ENCODE measurements at places on chromosomes 4 and X. TPM values are rescaled to one million over a fixed set of nuclear protein-coding genes. Genes with fewer than 3 reads are reported as not detected.

- H3K27ac ChIP-seq: no peak overlapping the region
- no peaks in the 10 kb centered on the region for H3K27me3 ChIP-seq
- H3K4me1 ChIP-seq: no peaks in the 10 kb centered on the region
- DNase-seq: no peak
- no peak overlapping the region for H3K4me3 ChIP-seq
- no peaks in the 10 kb centered on the region for H3K36me3 ChIP-seq
Measured at GRCh38 chr4:28730304-28730703, 1869.7 kb downstream of the STIM2 start.

DNA sequence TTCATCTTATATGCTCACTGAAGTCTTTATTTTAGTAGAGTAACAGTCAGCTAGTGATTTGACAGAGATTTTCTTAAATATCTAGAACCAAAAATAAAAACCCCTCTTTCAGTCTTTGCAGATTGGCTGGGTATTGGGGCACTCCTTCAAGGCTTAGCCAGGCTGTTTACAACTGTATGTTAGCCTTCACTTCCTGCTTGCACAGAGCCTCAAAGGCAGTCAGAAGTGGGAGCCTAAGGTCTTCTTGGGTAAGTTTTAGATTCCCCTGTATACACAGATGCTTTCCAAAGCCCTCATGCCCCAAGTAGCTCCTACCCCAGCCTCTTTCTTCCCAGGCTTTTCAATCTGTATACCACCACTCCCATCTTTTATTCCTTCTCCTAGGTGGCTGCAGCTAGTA is 136.1 kb upstream of the STIM2 start:
- H3K4me1 ChIP-seq: no peaks in the 10 kb centered on the region
- H3K36me3 ChIP-seq: no peaks in the 10 kb centered on the region
- no peak overlapping the region for H3K27ac ChIP-seq
- DNase-seq: no peak

DNA sequence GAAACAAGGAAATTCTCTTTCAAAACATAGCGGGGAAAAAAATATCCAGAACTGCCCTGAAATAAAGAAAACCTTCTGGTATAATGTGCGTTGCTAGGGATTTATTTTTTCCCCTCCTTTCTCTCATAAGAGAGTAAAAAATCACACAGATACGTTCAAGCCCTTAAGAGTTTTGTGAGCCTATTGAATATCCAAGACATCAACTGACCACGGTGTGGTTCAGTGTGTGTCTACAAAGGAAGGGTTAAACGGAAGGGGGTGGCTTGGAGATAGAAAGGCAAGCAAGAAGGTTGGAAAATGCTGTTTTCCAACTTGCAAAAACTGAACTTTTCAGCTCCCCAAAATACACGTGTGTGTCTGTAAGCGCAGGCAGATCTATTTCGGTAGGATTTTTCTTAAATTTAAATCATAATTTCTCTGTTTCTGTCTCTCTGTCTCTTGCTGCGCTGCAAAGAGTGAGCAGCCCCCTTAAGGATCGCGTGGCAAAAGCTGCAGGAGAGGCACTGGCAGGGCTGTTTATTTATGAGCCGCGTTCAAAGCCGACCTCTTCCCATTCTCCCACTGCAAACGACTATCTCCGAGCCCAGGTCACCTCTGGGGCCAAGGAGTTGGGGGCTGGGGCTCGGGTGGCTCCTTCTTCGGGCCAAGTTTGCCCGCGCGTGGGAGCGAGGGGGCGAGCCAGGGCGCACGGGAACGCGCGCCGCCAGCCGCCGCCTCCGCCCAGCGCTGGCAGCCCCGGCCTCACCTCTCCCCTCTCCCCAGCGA is 492 bp upstream of the SLIT2 start:
- peak; percentile 2 for DNase-seq
- peaks cover 12% of the 10 kb centered on the region for H3K4me1 ChIP-seq
- H3K36me3 ChIP-seq: no peaks in the 10 kb centered on the region
- peaks cover 37% of the 10 kb centered on the region for H3K27me3 ChIP-seq
- H3K4me3 ChIP-seq: no peak overlapping the region
- H3K27ac ChIP-seq: no peak overlapping the region

DNA sequence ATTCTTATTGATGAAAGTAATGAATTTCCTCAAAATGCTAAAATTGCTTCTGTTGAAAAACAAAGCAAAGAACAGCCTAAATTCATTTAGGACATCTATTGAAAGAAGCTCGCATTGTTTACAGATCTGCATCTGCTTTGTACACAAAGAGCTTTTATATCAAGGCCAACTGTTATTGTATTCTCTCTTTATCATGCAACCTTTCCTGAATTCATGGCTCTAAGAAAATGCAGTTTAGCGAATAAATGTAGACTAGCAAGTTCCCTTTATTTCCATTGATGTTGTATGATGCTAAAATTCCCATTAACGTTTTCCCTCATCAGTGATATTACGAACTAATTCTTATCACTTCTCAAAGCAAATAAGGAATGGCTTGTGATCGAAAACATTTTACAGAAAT is 446.3 kb downstream of the MID1IP1 start:
- H3K36me3 ChIP-seq: no peaks in the 10 kb centered on the region
- no peaks in the 10 kb centered on the region for H3K27me3 ChIP-seq
- H3K27ac ChIP-seq: no peak overlapping the region
- H3K4me1 ChIP-seq: no peaks in the 10 kb centered on the region
- H3K4me3 ChIP-seq: no peak overlapping the region

DNA sequence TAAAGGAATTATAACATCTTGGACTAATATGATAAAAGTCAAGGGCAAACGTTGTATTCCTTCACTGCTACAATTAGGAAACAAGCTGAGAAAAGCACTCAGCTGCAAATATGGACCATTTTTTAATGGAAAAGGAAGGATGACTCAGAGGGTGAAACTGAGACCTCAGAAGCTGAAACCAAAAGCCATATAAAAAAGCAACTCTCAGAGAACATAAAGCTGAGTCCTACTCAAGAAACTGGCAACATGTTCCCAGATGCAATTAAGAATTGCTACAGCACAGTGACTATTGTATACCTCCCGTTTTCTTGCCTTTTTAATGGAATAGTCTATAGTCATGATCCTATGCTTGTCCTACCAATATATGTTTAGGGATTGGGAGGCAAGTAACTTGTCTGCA is 1106.4 kb upstream of the INTU start:
- no peak overlapping the region for H3K27ac ChIP-seq
- H3K27me3 ChIP-seq: no peaks in the 10 kb centered on the region
- no peak overlapping the region for H3K4me3 ChIP-seq
- H3K4me1 ChIP-seq: no peaks in the 10 kb centered on the region
- DNase-seq: no peak
- H3K36me3 ChIP-seq: no peaks in the 10 kb centered on the region

DNA sequence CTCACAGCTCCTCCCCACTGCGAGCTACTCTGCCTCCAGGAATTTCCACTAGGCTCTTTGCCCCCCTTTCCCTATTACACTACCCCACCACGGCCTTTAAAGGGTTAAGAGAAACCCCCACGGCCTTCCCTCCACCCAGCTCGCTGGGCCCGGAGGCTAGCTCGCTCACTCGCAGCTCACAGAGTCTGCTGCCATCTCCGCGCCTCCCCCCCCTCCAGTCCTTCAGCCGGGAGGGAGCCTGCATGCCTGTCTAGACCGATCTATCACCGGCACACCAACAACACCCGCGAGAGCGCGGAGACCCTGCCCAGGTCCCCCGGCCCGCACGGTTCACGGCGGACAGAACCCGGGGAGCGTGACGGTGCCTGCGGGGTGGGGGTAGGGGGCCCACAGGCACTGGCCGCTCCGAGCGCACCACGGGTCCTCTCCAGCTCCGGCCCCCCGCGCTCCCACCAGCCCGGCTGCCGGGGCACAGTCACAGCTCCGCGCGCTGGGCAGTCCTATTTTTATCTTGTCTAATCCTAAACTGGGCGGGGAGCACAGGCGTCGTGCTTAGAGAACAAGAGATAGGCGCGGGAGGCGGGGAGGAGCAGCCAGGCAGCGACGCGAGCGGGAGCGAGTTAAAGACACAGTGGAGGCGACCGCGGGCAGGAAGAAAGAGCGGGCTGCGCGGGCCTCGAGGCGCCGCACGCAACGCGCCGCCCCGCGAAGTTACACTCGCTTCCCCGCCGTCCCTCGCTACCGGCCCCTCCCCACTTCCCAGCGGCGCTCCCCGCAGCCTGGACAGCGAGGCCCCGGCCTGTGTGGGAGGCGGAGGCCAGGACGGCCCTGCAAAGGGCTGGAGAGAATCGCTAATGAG is 3.5 kb downstream of the BCOR start:
- H3K27me3 ChIP-seq: peaks cover 2% of the 10 kb centered on the region
- peaks cover 44% of the 10 kb centered on the region for H3K4me1 ChIP-seq
- peak overlapping the region; percentile 89 for H3K27ac ChIP-seq
- H3K4me3 ChIP-seq: peak overlapping the region; percentile 58

DNA sequence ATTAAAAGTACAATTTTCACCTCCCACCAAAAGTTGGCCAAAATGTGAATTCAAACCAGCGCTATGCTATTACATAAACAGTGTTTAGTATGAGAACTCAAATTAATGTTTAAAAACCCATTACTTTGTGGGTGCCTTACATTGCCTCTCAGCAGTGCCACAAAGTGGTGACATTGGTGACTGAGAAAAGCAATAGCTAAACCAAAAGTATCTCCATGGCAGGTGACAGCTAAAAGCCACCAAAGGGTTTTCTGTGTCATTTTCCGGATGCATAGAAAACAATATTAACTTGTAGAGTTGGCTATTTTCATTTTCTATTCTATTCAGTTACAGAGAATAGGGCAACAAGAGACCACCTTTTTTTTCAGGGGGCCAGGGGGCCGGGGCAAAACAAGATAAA is 261.2 kb downstream of the MAPK10 start:
- no peak for DNase-seq
- no peaks in the 10 kb centered on the region for H3K27me3 ChIP-seq
- no peaks in the 10 kb centered on the region for H3K4me1 ChIP-seq
- no peaks in the 10 kb centered on the region for H3K36me3 ChIP-seq

DNA sequence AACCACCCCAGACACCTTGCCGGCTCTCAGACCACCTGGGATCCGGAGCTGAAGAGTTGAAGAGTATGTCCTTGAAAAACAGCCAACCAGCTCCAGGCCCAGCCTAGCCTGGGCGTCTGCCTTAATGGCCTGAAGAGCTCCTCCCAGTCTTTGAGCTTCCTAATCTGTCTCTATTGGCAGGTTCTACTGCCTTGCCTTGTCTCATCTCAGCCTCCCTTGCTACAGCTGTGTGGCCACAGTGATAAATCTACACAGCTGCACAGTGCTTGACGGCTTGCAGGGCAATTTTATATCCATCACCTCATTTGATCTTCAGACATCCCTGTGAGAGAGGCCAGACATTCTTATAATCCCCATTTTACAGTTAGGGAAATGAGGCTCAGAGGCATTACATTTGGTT is 19.9 kb downstream of the AWAT2 start:
- H3K4me1 ChIP-seq: no peaks in the 10 kb centered on the region
- H3K27ac ChIP-seq: no peak overlapping the region
- no peaks in the 10 kb centered on the region for H3K36me3 ChIP-seq
- no peak overlapping the region for H3K4me3 ChIP-seq

GRCh38 chr4:13963601-13964000 is 336.1 kb upstream of the BOD1L1 start:
- no peak overlapping the region for H3K4me3 ChIP-seq
- H3K27me3 ChIP-seq: no peaks in the 10 kb centered on the region
- no peaks in the 10 kb centered on the region for H3K4me1 ChIP-seq
- DNase-seq: no peak
- no peaks in the 10 kb centered on the region for H3K36me3 ChIP-seq

DNA sequence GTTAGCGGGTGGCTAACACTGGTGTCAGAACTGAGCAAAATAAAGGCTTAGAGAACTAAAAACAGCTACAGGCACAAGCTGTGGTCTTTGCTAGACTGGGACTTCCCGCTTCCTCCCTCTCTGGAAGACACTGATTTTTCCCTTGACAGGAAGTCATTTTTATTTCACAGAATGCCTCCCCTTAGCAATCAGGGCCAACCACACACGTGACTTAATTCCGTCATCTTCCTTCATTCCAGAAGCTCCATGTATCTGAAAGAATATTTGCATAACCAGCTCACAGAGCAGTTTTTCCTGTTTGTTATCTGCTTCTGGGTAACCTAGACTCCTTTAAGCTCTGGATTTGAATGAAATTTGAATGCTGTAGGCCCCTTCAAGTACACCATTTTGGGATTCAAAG is 327.5 kb upstream of the FRG1 start:
- no peak overlapping the region for H3K27ac ChIP-seq
- DNase-seq: no peak
- H3K36me3 ChIP-seq: no peaks in the 10 kb centered on the region
- H3K4me3 ChIP-seq: no peak overlapping the region
- no peaks in the 10 kb centered on the region for H3K27me3 ChIP-seq

GRCh38 chr4:139015948-139016471 is 429 bp downstream of the NOCT start:
- H3K4me3 ChIP-seq: peak overlapping the region; percentile 82
- H3K27me3 ChIP-seq: no peaks in the 10 kb centered on the region
- peaks cover 2% of the 10 kb centered on the region for H3K36me3 ChIP-seq
- DNase-seq: no peak
- peaks cover 18% of the 10 kb centered on the region for H3K4me1 ChIP-seq
- peak overlapping the region; percentile 88 for H3K27ac ChIP-seq

DNA sequence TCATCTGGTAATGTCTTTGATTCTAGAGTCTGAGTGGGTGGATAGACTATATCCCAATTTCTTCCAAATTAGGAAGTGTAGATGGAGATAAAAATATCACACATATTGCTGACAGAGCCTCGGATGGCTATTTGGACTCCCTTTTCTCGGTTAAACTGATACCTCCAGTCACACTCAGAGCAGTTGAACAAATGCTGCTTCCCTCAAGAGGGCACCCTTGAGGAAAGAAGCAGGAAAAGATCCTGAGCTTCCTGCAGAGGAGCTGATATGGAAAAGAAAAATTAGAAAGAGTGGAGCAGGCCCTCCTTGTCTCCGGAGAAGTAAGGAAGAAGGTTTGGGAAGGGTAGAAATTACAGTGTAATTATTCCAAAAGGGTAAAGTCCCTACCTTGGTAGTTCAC is 96.2 kb upstream of the CCSER1 start:
- no peaks in the 10 kb centered on the region for H3K36me3 ChIP-seq
- H3K27me3 ChIP-seq: no peaks in the 10 kb centered on the region
- H3K4me3 ChIP-seq: no peak overlapping the region
- no peak for DNase-seq
- H3K27ac ChIP-seq: no peak overlapping the region

- no peak for DNase-seq
- no peak overlapping the region for H3K27ac ChIP-seq
Measured at GRCh38 chrX:20471483-20471882, 204.8 kb upstream of the RPS6KA3 start.

The NAP1L2 gene
- 2.0 TPM for total RNA-seq

The TNIP3 gene
- not detected for total RNA-seq

The UGT2B11 gene
- total RNA-seq: not detected

The GAGE12F gene
- total RNA-seq: not detected

The MGAT4D gene
- not detected for total RNA-seq

The VEGFD gene
- total RNA-seq: not detected

The TCEAL2 gene
- not detected for total RNA-seq

The SASH3 gene
- total RNA-seq: 240 TPM

The GAGE12E gene
- not detected for total RNA-seq

The KLHL5 gene
- total RNA-seq: 95.5 TPM

The ABCG2 gene
- 0.07 TPM for total RNA-seq

The SLC25A6 gene
- 343 TPM for total RNA-seq
